Neural progenitor cell (in vitro differentiated cells): ENCODE measurements at places on chromosomes 2 and 18.

GRCh38 chr2:155215037-155215707 is 516.7 kb downstream of the KCNJ3 start:
- DNase-seq: no peak

DNA sequence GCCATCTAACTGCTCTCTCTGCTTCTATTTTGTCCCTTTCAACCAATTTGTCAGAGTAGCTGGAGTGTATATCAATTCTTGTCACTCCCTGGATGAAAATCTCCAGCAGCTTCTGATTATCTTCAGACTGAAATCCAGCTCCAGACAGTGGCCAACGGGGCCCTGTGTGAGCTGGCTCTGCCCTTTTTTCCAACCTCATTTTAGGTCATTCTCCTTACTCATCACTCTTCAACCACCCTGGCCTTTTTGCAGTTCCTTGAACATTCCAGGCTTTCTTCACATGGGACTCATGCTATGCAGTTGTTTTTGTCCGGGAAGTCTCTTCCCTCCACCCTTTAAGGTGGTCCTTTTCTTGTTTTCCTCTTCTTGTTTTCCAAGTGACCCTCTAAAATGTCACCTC is 15.4 kb upstream of the FAP start:
- no peak for DNase-seq

- no peak for DNase-seq
These were observed 5.9 kb upstream of the NPAS2 start for GRCh38 chr2:100814043-100814442.

DNA sequence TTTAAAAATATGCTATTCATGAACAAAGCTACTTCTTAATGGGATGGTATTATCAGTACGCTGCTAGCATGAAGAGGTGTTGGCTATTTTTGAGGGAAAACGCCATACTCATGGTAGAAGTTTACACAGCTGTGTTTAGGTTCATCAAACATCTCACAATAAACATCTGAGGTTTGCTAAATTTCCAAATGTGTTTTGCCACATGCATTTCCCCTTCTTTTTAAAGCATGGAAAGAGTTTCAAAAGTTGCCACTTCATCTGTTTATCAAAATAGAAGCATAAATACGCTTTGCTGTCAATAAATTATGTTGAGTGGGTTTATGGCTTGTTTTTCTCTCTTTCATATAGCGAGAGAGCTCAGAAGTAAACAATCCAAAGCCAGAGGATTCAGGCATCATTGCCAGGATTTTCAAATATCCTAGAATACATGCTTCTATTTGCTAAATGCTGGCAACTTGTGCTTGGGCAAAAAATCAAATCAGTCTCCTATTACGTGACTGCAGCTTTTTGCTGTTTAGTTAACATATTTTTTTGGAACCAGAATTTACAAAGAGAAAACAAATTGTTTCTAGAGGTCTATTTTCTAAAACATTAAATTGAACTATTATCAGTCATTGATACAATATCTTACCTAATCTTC is 1919.9 kb upstream of the LRRTM1 start:
- no peak for DNase-seq

- DNase-seq: no peak
These were observed 221.9 kb upstream of the SETBP1 start for GRCh38 chr18:44458777-44459176.
